ENCODE measurements at places on chromosomes 2 and 18.

- no peak for DNase-seq
Observed at GRCh38 chr2:188382107-188382506, 90.4 kb downstream of the GULP1 start.

GRCh38 chr2:74695663-74696062 is 41.6 kb downstream of the SEMA4F start:
- no peak for DNase-seq

DNA sequence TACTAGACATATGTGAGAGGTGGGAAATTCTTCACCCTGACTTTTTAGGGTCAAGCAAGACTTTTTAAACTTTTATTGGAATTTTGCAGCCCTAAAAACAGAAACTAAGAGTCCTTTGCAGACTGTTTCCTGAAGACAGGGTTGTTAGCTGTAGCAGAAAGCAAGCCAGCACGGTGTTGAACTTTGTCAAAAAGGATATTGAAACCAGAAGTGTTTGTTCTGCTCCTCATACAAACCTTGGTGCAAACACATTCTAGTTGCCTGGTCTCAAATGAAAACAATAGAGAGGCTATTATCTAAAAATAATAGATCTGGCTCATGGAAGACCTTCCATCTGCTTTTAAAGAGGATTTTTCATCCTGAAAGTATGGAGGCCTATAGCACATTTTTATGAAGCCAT is 65.8 kb upstream of the IGFBP5 start:
- DNase-seq = no peak

DNA sequence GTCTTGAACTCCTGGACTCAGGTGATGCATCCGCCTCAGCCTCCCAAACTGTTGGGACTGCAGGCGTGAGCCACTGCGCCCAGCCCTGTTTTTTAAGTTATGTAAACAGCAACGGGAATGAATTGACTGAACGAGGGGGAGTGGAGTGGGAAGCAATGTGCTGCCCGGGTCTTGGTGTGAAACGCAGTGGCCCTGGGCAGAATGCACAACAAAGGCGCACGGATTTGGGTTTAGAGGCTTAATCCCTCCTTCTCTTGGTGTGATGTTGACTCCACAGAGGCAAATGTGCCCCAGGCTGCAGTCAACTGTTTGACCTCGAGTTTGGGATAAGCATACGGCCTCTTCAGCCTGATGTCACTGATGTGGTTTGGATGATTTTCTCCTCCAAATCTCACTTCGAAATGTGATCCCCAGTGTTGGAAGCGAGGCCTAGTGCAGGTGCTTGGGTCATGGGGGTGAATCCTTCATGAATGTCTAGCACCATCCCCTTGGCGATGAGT is 97.4 kb downstream of the AGAP1 start:
- DNase-seq = no peak

DNA sequence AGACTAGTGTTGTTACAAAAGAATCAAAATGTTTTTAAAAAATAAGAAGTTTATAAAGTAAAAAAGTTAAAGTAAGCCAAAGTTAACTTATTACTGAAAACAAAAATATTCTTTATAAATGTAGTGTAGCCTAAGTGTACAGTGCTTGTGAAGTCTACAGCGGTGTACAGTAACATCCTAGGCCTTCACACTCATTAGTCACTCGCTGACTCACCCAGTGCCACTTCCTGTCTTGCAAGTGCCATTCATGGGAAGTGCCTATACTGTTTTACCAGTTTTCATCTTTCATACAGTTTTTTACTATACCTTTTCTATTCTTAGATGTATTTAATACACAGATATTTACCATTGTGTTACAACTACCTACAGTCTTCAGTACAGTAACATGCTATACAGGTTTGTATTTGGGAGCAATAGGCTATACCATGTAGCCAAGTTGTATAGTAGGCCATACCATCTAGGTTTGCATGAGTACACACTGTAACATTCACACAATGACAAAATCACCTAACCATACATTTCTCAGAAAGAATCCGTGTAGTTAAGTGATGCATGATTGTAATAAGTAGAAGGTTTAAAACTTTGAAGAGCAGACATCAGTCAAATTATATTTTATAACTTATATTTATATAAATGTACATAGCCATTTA is 13.4 kb downstream of the SERPINB7 start:
- DNase-seq = peak; percentile 90

DNA sequence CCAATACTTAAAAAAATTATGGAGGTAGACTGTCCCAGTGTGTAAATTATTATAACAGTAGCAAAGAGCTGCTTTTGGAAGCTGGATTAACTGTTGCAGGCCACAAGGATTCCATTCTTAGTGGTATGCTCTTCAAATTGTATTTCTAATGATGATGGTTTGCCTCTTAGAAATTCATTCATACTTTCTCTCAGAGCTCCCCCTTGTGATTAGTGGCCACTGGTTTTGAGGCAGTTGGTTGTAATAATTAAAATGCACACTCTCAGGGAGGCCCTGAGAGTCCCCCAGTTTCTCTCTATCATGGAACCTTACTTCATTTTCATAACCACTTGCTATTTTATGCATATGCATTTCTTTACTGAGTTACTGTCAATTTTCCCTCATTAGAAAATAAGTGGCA is 122.5 kb downstream of the PLA2R1 start:
- peak; percentile 57 for DNase-seq

DNA sequence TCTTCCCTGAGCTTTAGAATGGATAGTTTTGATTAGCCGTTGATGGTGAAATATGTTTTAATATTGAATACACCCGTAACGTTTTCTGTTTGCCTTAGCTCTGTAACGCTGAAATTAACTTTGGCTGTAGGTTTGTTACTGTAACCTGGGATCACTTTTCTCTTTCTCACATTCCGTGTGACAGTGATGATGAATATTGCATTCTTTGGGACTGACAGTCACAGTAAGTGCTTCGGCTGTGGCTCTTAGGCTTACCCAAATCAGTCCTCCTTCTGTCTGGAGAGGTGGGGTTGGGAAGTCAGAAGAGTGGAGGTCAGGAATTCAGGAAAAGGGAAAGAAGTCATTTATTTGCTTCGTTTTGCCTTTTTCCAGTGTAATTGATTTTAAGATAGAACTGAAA is 18.0 kb downstream of the RMC1 start:
- DNase-seq = no peak

DNA sequence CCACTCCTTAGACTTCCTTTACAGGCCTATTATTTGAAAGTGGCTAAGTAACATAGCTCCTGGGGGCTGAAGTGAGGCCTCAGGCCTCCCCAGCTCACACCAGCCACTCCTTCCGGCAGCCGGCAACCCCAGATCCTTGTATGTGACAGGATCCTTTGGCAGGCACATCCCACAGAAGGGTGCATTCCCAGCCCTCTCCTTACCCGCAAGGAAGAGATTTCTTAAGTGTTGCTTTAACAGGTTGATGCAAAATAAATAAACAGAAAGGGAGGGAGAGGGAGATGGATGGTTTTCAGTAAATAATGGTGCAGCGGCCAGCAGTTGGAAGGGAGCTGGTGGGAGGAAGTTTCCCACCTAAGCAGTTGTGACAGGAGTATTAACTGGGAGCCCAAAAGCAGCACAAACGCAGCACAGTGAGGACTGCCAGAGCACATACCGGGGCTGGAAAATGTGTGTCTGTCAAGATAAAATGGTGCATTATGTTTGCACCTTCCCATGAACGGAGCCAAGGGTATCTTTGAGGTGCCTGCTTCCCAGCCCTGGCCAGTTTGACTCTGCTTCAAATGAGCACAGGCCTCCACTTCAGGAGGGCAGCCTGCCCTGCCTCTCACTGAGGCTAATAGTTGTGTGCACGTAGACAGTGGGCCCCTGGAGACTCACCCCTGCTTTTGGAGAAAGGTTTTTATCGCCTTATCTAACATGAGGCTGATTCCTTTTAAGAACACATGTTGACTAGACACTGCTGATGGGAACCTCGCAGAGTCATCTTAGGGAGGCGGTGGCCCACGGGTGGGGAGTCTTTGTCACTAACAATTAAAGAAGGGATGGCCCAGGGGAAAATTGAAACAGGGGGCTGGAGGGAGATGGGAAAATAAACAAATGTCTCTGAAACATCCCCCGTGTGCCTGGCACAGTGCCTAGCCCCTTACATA is 32.8 kb downstream of the NRP2 start:
- DNase-seq = no peak

- DNase-seq = no peak
Observed at GRCh38 chr18:41940506-41941215, 14.4 kb upstream of the PIK3C3 start.

DNA sequence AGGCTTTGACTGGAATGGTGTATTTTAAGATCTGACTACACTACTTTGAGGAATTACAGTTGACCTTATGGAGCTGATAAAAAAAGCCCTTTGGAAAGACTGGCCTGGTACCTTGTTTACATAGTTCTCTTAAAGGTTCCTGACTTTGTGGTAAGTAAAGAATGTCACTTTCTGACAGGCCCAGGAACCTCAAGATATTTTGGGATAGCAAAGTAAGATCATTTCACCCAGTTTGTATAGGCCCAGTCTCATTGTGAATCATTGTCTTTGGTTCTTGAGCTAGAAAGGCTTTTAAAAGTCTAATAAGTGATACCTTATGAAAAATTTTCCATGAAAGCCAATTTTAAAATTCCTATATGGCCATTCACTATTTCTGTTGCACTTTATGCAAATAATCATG is 316.3 kb upstream of the LRRTM4 start:
- no peak for DNase-seq

DNA sequence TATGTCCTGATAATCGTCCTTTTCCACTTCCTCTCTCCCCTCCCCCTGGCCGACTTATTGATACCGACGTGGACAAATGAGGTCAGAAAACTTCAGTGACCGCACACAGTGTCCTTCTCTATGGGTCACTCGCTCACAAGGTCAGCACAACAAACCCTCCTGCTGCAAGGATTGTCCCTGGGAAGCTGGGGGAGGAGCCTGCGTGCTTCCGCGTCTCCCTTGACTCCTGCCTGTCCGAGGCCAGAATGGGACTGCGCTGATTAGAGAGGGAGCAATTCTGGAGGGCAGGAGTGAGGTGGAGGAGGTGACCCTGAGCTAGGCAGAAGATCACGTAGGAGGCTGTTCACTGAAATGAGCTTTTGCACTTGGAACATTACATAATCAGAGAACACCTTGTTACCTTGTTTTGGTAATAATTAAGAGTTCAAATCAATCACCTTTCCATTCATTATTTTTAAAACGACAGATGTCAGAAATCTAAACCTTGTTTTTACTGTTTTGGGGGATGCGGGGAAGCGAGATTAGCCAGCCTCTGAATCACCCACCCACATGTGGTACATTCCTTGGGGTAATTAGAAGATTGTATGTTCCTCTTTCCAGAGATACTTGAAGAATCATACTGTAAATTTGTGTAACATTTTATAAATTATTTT is 70.6 kb downstream of the CTAGE1 start:
- peak; percentile 4 for DNase-seq

DNA sequence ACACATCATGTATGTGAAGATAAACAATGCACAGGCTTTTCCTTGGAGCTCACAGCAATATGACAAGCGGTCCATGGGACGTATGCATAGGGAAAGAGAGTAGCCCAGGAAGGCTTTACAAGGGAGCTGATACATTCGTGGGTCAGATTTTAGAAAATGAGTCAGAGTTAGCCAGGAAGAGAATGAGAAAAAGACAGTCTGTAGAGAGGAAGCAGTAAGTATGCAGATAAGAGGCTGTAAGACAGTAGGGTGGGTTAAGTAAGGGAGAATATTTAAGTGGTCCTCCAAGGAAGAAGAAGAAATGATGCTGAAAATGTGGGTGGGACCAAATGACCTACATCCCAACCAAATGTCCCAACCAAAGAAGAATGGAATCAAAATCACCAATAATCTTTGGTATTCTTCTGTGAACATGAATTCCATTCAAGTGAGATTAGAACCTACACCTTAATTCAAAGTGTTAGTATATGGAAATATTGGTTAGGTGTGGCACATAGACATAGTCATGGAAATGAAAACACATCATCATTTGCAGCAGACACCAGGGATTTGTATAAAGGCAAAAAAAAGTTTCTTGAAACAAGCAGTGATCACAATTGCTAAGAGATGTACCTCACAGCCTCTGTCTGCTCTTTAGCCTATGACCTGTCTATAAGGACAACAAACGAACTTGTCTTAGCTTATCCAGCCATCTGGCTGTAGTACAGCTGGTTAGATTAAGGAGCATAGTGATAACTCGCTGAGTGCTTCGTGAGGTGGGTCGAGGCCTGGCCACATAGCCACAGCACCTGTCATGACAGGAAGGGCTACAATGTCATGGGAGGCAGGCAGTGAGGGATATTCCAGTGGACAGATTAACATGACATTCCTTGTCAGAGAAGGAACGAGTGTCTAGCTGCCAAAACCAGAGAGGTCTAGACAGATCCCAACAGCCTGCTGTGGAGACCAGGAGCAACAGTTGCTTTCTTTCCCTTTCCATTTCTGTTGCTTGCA is 133.6 kb downstream of the ALK start:
- no peak for DNase-seq

GRCh38 chr2:46325182-46325928 is 28.1 kb downstream of the EPAS1 start:
- no peak for DNase-seq

Measured in NB4 (cell line).